ENCODE measurements at places on chromosomes 3 and 15. TPM values are rescaled to one million over a fixed set of nuclear protein-coding genes. Genes with fewer than 3 reads are reported as not detected.

GOLGA6B gene
- not detected for polyA plus RNA-seq

DNA sequence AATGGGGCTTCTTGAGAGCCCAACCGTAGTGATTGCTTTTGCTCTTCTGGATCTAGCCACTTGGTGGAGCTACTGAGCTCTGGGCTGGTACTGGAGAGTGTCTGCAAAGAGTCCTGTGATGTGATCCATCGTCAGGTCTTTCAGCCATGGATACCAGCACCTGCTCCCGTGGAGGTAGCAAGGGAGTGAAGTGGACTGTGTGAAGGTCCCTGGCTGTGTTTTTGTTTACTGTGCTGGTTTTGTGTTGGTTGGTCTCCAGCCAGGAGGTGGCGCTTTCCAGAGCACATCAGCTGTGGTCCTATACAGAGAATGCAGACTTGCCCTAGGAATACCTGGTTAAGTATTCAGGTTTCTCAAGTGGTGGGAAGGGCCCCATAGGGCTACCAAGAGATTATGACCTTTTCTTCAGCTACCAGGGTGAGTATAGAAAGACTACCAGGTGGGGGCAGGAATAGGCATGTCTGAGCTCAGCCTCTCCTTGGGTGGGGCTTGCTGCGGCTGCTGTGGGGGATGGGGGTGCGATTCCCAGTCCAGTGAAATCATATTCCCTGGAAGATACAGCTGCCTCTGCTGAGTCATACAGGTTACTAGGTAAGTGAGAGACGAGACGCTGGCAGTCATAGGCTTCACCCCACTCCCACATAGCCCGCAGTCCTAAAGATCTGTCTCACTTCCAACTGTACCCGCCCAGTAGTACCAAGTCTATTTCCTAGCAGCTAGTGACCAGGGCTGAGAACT is 733.7 kb downstream of the ZNF385D start:
- no peak for DNase-seq

DNA sequence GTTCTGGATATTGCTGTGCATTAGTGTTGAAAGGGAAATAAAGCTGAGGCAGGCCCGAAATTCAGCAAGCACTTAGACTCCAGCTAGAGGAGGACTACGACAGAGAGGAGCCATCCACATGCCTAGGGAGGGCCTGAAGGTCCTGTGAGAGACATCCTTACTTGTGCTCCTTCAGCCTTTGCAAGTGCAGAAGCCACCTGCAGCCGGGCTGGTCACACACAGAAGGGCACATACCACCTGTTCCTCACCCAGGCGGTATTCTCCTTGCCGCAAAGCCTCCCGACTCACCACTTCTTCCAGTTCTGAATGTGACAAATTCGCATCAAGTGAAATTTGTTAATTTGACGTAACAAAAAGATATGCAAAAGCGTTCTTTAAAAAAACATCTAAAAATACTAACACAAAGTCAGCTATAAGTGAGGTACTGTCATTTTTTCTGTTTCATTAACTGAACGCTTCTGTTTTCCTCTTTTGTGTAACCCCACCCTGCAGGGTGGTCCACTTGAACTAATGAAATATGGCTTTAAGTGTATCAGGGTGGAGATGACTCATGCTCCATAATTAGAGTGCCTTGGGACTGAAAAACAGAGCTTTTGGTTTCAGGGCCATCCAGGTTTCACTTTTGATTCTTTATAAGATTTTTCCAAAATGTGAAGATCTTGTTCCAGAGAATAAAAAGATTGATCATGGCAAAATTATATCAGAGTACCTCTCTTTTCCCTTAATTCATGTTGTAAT is 467.9 kb upstream of the ATP11B start:
- no peak for DNase-seq

- no peak for DNase-seq
These were observed 61.6 kb downstream of the IGSF11 start for GRCh38 chr3:118973050-118973449.

SLC28A1 gene
- 0.24 TPM for polyA plus RNA-seq

CHST2 gene
- polyA plus RNA-seq = 5.1 TPM
